ENCODE measurements at places on chromosomes 3 and 15.

DNA sequence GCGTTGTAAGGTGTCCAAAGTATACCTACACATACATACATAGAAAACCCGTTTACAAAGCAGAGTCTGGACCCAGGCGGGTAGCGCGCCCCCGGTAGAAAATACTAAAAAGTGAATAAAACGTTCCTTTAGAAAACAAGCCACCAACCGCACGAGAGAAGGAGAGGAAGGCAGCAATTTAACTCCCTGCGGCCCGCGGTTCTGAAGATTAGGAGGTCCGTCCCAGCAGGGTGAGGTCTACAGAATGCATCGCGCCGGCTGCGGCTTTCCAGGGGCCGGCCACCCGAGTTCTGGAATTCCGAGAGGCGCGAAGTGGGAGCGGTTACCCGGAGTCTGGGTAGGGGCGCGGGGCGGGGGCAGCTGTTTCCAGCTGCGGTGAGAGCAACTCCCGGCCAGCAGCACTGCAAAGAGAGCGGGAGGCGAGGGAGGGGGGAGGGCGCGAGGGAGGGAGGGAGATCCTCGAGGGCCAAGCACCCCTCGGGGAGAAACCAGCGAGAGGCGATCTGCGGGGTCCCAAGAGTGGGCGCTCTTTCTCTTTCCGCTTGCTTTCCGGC, 318.6 kb downstream of the FGF12 start:
- no peak for DNase-seq

DNA sequence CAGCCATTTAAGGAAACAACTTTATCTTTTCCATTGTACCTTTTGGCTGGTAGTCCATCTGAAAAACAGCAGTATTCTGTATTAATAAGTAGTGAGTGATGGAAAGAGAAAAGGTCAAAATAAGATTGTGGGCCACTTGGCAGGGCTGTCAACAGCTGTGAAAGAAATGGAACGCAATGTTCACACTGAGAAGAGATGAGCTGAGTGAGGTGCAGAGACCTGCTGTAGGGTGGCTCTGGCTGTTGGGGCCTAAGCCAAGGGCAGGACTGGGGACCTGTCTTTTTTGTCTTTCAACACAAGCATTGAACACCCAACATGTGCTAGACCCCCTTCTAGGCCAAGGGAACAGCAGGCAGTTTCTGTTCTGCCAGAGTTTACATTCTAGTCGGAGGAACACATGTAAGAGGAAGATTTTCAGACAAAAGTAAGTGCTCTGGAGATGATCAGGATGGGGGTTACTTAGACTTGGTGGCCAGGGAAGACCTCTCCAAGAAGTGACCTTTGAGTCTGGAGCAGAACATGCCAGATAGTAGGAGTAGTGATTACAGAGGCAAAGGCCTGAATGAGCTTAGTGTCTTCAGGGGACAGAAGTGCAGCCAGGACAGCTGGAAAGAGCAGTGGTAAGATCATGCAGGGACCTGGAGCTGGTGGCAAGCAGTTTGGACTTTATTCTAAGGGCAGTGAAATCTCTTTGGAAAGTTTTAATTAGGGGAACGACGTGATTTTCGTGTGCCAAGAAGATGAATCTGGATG, 29.6 kb downstream of the TSEN2 start:
- DNase-seq = no peak

DNA sequence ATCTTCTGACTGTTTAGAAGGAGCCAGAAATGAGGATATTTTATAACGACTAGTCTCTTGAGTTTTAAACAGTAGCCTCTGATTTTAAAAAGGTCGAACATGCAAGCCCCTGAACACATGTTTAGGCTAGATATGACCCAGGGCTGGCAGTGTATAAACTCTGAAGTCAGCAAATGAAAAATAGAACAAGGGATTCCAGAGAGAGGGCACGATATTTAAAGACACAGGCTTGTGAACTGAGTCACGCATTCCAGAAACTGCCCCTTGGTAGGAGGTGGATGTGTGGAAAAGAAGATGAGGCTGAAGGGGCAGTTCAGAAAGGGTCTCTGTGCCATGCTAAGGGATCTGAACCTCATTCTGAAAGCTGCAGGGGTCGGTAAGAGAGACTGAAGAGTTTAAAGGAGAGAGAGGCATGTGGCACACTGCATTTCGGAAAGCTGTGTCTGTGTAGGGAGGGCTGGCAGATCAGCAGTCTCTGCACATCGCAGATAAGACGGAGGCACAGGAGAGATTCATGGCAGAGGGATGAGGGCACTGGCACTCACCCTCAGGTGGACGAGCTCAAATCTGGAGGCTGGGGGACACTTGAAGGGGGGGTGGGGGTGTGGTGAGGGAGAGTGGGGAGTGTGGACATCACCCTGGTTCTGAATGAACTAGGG, 22.1 kb downstream of the ST8SIA2 start:
- no peak for DNase-seq

GRCh38 chr3:62723166-62723913, 151.9 kb downstream of the CADPS start:
- no peak for DNase-seq

DNA sequence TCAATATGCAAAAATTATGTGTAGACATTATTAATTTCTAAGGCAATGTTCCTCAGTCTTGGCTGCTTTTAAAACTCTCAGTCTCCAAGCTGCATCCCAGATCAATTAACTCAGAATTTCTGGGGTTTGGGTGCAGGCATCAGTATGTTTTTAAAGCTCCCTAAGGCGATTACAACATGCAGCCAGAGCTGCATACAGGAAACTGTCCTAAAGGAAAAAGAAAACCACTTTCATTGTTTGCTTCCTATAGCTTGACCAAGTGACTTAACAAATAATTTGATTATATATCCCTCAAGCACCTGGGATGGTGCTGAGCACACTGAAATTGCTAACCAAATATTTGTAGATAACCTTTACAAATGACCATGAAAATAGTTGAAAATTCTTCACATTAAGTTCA, 194.7 kb downstream of the DTWD1 start:
- DNase-seq = no peak

GRCh38 chr3:48429317-48429959, 448 bp downstream of the PLXNB1 start:
- DNase-seq = no peak

- DNase-seq = no peak
Measured at GRCh38 chr3:175240921-175241320, 381.8 kb downstream of the NAALADL2 start.

DNA sequence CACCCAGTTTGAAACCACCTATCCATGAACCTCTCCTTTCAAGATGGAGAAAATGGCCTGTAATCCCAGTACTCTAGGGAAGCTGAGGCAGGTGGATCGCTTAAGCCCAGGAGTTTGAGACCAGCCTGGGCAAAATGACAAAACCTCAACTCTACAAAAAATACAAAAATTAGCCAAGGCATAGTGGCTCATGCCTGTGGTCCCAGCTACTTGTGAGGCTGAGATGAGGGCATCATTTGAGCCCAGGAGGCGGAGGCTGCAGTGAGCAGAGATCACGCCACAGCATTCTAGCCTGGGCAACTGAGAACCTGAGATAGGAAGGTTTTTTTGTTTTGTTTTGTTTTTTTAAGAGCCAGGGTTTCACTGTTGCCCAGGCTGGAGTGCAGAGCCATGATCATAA, 5.4 kb downstream of the TKT start:
- no peak for DNase-seq

- peak; percentile 24 for DNase-seq
Measured at GRCh38 chr15:84598993-84599392, 1.8 kb upstream of the ZSCAN2 start.

DNA sequence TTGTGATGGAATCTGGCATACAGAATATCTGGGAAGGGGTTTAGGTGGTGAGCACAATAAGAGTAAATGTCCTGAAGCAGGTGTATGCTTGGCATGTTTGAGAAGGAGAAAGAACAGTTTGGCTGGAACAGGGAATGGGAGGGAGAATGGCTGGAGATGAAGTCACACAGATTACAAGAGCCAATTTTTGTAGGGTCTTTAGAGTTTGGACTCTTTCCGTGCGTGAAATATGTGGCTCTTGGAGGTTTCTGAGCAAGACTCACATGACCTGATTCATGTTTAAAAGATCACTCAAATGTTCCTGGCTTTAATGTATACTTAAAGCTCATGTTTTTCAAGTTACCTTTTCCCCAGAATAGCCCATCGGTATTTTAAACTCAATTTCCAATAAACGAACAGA, 32.8 kb downstream of the SPRED1 start:
- DNase-seq = no peak

- DNase-seq = no peak
Measured at GRCh38 chr15:57563416-57563815, 28.3 kb upstream of the MYZAP start.

- DNase-seq = no peak
Measured at GRCh38 chr3:14322001-14322400, 80.4 kb upstream of the SLC6A6 start.

DNA sequence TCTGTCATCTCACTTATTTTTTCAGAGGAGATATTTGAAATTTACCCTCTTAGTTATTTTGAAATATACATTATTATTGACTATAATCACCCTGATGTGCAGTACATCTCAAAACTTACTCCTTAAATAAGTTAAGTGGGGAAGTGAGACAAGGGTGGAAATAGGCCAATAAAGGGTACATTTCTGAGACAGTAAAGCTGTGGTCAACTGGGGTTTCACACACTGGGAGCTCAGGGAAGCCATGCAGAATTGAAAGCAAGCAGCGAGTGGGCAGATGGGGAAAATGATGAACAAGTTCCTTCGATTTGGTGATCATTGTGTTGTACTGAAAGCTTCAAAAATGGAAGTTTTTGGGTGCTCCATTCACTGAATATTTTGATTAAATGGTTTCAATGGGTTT, 21.6 kb upstream of the MOBP start:
- DNase-seq = no peak

DNA sequence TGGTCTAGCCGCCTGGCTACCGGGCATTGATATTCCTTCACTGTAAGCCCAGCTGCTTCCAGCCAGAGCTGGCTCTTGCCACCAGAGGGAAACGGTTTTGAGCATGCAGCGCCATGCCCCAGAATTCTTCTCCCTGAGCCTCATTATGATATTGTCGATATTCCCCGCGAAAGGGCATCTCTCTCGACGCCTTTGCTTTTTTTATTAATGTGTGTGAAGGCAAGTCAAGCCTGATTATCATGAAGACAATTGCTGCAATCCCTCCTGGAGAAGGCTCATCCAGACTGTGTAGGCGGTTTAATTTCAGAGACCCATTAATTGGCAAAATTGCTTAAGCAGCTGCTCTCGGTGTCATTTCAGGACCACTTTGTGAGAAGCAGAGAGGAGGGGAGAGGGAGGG, 321.2 kb upstream of the TLE3 start:
- DNase-seq = no peak

- no peak for DNase-seq
Measured at GRCh38 chr3:64209866-64210621, 15.2 kb downstream of the PRICKLE2 start.

DNA sequence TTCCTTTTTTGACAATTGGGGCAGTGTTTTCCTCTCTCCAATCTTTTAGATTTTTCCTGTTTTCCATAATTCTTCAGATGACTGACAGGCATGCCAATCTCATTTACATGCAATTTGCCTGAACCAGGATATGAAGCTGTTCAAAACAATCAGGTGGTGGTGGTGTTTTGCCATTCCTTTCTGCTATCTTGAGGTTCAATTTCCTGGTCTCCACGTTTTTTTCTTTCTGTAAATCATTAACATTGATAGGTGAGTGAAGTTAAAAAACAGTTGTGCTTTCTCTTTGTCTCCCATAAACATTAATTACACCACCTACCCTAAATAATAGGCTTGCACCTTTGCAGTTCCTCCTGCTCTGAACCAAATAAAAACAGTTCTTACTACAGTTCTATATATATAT, 49.1 kb downstream of the C2CD4A start:
- no peak for DNase-seq

- no peak for DNase-seq
Measured at GRCh38 chr3:47270526-47270925, 12.1 kb downstream of the KIF9 start.

- peak; percentile 34 for DNase-seq
Measured at GRCh38 chr3:17752436-17752835, 10.0 kb upstream of the TBC1D5 start.

DNA sequence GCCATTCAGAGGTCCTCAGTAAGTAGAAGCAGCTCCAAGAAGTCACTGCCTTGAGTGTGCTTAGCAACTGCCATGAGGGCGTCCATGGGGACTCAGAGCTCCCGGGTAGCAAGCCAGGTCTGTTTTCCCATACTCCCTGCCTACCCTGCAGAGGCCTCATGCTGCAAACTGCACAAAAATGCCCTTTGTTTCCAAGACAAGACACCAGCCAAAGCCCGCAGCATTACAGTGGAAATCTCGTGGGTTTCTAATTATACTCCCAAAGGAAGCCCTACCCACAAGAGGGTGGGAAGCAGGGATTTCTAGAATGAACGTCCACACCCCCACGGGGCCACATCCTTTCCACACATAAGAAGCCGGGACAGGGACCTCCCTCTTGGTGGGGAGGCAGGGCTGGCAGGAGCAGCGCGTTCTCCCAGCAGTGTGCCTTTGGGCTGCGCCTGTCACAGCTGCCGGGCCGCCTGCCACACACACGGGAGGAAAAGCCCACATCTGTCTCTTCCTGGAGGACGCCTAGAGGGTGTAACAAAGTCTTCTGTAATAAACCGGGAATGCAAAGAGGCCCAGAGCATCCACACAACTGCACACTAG, 31.1 kb downstream of the FAM174B start:
- DNase-seq = no peak

- DNase-seq = no peak
Measured at GRCh38 chr3:197491923-197492664, 63.7 kb downstream of the BDH1 start.

- DNase-seq = no peak
Measured at GRCh38 chr15:72155003-72155621, 36.9 kb downstream of the SENP8 start.

- no peak for DNase-seq
Measured at GRCh38 chr3:71166339-71167240, 416.9 kb downstream of the FOXP1 start.

DNA sequence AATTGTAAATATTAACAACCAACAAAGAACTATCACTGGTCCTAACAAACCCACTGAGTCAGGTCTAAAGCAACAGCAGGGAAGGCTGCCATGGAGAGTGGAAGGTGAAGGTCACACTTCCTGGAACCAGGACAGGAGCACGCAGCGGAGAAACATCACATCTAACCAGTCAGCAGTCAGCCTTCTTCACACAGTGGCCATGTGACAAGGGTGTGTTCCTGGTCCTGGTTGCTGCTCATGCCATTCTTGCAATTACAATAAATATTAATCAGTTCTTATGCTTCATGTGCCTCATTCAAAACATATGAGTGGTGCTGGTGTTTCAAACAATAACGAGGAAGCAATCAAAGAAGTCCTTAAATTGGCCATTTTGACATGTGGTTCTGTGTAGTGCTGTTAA, 162.8 kb downstream of the ARRDC4 start:
- DNase-seq = peak; percentile 10

Data from GM04504 (cell line).